ENCODE measurements at places on chromosomes 7 and 10. TPM values are rescaled to one million over a fixed set of nuclear protein-coding genes. Genes with fewer than 3 reads are reported as not detected.

Gene IFIT2
- total RNA-seq, result 2.3 TPM

Gene KIAA1549
- total RNA-seq, result 34.8 TPM

Gene REEP3
- total RNA-seq, result 31.9 TPM

Gene ATOH7
- 0.70 TPM for total RNA-seq

DNA sequence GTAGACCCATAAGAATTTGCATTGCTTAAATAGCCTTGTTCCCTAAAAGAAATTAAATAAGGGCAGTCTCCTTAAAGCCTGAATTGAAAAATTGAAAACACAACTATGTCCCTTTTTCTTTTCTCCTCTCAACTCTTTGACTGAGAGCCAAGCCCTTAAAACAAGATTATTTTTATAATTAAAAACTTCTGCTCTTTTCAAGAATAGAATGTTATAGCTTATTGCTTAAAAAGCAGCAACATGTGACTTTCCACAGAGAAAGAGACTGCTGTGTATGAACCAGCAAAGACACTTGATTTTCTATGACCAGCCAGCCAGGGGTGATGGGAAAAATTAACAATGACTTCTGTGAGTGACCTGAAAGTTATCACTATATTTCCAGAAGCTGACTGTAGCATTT is 295.2 kb upstream of the CELF2 start:
- no peak for DNase-seq

GRCh38 chr10:12508165-12508564 is 158.8 kb downstream of the CAMK1D start:
- DNase-seq, result peak; percentile 32

GRCh38 chr10:103737735-103738367 is 117.5 kb downstream of the SH3PXD2A start:
- DNase-seq, result no peak

DNA sequence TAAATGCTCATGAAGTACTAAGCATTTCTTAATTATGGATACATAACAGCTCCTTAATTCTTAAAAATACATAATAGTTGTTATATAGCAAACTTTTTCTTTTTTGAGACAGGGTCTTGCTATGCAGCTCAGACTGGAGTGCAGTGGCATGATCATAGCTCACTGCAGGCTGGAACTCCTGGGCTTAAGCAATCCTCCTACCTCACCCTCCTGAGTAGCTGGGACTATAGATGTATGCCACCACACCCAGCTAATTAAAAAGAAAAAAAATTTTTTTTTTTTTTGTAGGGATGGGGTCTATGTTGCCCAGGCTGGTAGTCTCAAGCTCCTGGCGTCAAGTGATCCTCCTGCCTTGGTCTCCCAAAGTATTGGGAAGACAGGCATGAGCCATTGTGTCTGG is 30.9 kb downstream of the IRF5 start:
- no peak for DNase-seq

DNA sequence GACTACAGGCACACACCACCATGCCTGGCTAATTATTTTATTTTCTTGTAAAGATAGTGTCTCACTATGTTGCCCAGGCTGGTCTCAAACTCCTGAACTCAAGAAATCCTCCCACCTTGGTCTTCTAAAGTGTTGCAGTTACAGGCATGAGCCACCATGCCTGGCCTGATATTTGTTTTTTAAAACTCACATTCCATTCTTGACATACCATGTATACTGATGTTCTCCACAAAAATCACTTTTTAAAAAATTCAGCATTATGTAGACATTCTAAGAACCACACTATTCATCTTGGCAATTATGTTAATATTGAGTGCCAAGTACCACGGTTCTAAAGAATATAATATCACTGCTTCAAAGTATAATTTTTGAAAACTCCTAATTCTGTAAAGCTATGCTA is 43.5 kb downstream of the IDE start:
- no peak for DNase-seq

Measured in mesothelial cell of epicardium (in vitro differentiated cells).